Amniotic epithelial cell (primary cell): ENCODE measurements at places on chromosomes 6 and 20.

- no peak for DNase-seq
Observed at GRCh38 chr6:32972353-32973143, 4.2 kb downstream of the BRD2 start.

- no peak for DNase-seq
Observed at GRCh38 chr6:31579546-31580437, 2.4 kb downstream of the LTB start.

DNA sequence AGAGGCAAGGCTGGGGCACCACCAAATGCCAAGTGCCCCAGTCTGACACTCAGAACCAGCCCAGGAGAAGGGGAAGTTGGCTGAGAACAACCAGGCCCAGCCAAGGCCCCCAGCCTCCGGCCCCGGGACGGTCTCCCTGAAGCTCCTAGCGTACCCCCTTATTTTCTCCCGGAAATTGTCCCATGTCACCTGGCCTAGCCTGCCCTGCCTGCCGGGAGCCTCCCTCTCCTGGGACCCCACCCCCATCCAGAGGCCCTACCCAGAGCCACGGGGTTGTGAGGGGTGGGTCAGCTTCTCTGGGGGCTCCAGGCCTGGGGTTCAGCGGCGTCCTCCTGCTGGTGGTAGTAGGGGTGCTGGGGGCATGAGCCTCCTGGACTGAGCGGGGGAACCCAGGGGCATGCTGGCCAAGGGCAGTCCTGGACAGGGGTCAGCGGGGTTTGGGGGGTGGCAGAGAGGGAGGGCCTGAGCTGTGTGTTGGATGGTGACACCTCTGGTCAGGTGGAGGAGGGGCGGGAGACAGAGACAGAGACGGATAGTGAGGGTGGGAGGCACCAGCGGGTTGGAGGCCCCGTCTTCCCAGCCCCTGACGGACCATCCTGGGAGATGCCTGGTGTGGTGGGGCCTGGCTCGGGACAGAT lies 7.9 kb upstream of the SLCO4A1 start:
- DNase-seq, result no peak

- peak; percentile 57 for DNase-seq
Observed at GRCh38 chr6:73131706-73132105, 93.6 kb downstream of the KHDC1L start.

DNA sequence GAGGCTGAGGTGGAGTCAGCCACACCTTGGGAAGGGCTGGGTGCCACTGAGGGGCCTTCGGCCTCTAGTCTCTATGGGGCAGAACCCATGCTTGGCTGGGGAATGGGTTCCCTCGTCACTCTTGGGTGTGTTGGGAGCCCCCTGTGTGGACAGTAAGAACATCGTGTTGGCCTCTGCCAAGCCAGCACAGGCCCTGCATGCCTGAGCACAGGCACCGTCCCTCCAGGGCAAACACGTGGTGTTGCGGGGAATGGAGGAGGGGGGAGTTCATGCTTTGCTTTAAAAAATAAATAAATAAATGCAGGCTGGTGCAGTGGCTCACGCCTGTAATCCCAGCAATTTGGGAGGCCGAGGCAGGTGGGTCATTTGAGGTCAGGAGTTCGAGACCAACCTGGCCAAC lies 63.0 kb downstream of the EZR start:
- no peak for DNase-seq

- peak; percentile 35 for DNase-seq
Observed at GRCh38 chr6:127570739-127571389, 6.1 kb upstream of the C6orf58 start.

- DNase-seq, result no peak
Observed at GRCh38 chr6:24961852-24962251, 26.1 kb upstream of the RIPOR2 start.

DNA sequence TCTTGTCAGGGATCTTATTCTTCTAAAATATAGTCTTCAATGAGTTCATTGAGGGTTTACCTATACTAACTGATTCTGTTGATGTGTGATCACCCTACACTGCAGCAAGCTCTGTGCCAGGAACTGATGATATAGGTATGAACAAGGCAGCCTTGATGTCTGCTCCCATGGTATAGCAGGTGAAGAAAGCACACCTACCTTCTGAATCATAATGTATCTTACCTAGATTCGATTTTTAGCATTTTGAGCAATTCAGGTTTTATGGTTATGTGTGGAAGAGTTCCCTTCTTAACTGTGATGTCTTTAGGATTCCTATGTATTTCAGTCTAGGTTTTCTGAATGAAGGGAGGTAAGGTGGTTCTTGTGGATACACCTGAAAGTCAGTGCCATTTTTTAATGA lies 223.0 kb downstream of the DOK5 start:
- DNase-seq, result no peak

- no peak for DNase-seq
Observed at GRCh38 chr6:113184736-113185135, 672.4 kb upstream of the MARCKS start.

- no peak for DNase-seq
Observed at GRCh38 chr6:142903812-142904211, 41.2 kb downstream of the HIVEP2 start.

DNA sequence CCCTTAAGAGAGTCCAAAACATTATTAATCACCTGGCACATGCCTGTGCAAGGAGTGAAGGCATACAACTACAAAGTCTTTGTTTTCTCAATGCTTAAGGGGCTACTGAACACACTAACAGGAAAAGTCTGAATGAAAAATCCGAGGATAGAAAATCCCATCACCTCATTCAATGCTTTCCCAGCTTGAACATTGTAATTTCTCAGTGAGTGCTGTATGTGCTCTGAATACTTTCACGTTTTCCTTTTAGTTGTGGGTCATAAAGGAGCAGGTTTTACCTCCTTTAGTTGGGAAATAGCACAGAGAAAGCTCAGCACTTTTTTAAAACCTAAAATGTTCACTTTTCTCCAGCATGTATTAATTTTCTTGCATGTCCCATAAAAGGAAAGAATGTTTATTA lies 45.9 kb upstream of the SPTLC3 start:
- no peak for DNase-seq

DNA sequence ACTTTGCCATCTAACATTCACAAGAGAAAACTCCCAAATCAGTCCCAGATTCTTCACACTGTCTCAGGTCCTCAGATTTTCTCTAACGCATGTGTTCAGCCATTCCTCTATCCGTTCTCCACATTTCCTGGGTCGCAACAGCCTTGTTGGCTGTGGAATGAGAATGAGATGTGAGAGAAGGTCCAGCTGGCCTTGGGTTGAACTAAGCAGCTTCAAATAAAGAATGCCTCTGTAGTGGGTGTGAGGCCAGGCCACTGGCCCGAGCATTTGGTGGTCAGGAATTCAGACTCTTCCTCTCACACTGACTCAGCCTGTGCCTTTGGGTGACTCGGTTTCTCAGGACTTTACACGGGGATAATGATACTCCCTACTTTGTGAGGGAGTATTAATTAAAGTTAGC lies 73.8 kb upstream of the CCN6 start:
- DNase-seq, result no peak

GRCh38 chr20:5357946-5358345 lies 41.2 kb upstream of the PROKR2 start:
- no peak for DNase-seq

DNA sequence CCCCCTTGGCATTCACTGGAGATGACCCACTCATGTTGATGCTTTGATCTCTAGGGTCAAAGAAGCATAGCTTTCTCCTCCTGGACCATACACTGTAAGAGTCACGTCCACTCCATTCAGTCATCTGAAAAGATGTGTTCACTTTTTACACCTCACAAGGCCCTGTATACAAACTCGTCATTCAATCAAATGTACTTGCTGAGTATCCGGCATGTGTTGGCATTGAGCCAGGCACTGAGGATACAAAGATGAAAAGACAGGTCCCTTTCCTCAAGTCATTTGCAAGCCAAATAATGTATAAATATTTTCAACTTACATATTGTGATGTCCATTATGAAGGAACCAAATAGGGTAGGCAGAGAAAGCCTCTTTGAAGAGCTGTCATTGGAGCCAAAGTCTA lies 32.6 kb upstream of the CSNK2A1 start:
- no peak for DNase-seq
